ENCODE measurements at places on chromosomes 13 and 19.

DNA sequence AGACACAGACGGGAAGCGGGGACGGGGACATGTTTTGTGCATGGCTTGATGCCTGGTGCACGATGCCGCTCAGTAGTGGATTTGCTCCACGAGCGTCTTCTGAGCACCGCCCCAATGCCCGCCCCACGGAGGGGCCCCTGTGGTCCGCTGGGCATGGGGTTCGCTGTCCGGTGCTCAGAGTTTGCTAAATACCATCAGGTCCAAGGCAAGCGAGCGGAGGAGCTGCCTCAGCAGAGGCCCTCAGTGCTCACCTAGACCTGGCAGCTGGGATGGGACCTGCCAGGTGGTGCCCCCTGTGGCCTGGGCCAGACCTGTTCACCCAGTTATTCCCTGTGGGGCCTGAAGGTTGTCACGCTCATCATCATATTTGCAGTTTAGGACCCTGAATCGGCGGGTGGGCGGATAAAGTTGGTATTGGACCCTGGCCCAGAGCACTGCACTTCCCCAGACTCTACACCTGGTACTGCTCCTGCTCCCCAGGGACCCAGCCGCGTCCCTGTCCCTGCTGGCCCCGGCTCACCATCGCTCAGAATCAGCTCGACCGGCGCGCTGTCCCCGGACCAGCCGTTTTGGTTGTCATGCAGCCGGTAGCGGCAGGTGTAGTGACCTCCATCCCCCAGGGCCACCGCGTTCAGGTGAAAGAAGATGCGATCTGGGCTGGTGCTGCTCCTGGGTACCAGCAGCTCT, 2.3 kb downstream of the A1BG start:
- DNase-seq: no peak

GRCh38 chr13:49494645-49495044, 1.1 kb upstream of the PHF11 start:
- no peak for DNase-seq

DNA sequence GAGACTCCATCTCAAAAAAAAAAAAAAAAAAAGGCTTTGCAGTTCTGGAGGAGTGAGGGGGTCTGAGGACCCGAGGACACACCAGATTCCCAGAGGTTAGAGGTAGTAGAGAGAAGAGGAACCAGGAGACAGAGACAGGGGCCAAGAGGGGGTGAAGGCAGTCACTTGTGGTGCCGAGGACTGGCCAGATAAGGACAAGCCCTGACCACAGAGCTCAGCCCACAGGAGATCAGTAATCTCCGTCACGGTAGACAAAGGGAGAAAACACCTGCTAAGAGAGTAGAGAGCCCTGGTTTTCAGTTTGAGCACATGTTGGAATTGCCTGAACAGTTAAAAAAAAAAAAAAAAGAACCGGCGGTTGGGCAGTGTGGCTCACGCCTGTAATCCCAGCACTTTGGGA, 1.7 kb upstream of the PRAM1 start:
- no peak for DNase-seq

- DNase-seq: no peak
These were observed 151.9 kb downstream of the LACC1 start for GRCh38 chr13:44031555-44031954.

DNA sequence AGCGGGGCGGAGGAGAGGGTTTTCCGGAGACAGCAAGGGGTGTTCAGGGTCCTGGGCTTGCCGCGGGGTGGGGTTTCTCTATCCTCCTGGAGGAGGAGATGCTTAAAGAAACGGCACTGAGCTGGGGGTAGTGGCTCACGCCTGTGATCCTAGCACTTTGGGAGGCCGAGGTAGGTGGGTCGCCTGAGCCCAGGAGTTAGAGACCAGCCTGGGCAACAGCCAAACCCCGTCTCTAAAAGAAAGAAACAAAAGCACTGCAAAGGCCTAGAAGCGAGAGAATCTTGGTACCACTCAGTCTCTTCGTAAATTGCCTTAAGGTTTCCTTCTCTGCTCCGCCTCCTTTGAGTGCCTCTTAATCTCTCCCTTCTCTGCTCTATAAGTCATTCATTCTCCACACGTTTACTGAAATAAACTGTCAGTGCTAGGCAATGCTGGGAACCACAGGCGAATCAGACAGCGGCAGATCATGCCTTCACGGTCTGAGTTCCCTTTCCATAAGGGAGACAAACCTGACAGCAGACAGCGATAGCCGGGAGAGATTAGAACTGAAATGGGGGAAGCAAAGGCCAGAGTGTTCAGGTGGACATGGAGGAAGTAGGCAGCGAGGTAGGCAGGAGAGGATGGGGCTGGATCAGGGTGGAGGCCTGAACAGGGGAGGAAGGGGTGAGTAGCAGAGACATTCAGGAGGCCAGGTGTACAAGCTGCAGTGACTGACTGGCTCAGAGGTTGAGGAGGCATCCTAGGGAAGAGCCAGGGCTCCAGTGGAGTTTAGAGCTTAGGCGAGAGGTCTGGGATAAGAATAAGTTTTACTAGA, 580 bp downstream of the EIF3K start:
- DNase-seq: no peak

- DNase-seq: no peak
These were observed 1899.8 kb downstream of the PCDH9 start for GRCh38 chr13:65330287-65330686.

DNA sequence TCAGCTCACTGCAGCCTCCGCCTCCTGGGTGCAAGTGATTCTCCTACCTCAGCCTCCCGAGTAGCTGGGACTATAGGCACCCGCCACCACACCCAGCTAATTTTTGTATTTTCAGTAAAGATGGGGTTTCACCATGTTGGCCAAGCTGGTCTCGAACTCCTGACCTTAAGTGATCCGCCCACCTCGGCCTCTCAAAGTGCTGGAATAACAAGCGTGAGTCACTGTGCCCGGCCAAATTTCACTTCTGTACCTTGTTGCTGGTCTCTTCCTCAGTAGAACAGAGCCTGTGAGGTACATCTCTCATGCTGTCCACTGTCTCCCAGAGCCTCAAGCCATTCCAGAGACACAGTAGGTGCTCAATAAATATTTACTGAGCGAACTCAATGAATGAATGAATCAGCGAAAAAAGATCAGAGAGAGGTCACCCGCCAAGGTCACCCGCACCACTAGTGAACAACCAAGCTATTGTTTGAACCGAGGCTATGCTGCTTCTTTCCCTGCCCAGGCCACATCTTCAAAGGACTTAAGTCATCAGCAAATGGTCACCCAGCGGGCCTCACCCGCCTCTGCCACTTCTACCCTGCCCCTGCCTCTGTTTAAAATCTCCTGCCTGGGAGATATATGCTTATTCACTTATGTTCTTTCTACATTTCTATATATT, 9.3 kb downstream of the TMEM143 start:
- no peak for DNase-seq

GRCh38 chr19:46287585-46287984, 9.3 kb upstream of the HIF3A start:
- DNase-seq: no peak

DNA sequence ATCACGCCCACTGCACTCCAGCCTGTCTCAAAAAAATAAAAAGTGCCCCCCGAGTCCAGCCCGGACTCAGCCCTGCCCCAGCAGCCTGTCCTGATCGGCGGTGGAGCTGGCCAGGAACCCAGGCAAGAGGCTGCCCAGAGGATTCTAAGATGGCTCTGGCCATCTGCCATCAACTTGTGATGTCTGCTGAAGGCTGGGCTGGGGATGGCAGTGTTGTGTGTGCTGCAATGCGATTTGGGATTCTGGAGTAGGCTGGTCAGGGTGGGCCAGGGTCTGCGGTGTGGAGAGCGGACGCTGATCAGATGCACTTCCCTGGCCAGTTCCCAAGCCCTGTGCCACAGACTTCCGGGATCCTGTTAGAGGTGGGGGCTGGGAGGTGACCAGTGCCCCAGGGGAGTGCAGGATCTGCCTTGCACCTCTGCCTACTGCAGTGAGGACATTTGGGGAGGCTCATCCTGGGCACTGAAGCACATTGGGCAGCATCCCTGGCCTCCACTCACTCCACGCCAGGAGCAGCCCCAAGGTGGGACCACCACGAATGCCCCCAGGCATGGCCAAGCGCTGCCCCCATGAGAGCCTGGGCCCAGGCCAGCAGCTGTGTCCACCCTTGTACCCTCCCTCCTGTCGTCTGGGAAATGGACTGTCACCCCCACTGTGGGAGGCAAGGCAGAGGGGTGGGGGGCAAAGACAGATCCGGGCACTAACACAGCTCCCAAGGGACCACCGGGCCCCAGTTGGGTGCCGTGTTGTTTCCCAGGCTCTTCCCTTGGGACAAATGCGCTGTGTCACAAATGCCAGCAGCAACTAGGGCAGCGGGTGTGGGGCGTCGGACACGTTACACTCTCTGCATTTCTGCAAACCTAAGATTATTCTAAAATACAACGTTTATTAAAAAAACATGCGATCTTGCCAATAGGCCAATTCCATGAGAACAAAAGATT, 3.4 kb upstream of the TBXA2R start:
- no peak for DNase-seq

GRCh38 chr13:44103429-44104196, 223.9 kb downstream of the LACC1 start:
- DNase-seq: no peak

DNA sequence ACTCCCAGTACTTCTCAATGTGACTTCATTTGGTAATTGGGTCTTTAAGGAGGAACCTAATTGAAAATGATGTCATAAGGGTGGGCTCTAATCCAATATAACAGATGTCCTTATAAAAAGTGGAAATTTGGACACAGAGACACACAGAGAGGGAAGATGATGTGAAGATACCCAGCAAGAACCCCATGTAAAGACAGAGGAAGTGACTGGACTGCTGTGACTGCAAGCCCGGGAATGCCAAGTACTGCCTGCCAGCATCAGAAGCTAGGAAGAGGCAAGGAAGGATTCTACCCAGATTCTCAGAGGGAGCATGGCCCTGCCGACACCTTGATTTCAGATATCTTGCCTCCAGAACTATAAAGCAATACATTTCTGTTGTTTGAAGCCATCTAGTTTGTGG, 239.3 kb downstream of the KCTD12 start:
- no peak for DNase-seq

- DNase-seq: no peak
These were observed 79.5 kb upstream of the MYO16 start for GRCh38 chr13:108549934-108550333.

DNA sequence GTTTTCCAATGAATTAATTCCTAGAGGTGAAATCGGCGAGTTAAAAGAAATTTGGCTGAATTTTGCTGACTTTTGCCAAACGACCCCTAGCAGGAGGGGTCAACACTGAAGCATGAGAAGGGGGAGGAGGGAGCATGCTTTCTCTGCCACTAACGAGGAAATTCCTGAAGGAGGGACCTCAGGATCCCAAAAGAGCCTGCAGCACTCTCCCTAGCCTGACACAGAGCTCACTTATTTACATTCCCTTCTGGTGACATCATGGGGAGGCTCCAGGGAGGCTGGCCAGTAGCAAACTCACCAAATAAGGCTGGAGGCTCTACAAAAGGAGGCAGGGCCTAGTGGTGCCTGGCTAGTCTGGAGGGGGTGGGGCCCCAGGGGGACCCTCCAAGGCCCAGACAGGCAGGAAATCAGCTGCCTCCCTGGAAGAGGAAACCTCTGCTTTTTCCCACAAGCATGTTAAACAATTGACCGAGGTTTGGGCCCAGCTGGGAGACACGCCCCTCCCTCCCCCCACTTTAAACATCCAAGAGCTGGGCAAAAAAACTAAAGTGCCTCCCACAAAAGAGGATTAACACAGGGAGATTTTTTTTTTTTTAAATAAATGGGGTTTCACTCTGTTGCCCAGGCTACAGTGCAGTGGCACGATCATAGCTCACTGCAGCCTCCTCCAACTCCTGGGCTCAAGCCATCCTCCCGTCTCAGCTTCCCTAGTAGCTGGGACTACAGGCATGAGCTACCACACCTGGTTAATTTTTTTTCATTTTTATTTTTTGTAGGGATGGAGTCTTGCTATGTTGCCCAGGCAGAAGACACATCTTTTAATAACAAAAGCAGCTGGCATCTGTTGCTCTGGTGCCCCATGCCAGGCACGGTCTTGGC, 2.1 kb downstream of the DAPK3 start:
- DNase-seq: no peak

- DNase-seq: no peak
These were observed 31.6 kb downstream of the MTRF1 start for GRCh38 chr13:41231786-41232185.

DNA sequence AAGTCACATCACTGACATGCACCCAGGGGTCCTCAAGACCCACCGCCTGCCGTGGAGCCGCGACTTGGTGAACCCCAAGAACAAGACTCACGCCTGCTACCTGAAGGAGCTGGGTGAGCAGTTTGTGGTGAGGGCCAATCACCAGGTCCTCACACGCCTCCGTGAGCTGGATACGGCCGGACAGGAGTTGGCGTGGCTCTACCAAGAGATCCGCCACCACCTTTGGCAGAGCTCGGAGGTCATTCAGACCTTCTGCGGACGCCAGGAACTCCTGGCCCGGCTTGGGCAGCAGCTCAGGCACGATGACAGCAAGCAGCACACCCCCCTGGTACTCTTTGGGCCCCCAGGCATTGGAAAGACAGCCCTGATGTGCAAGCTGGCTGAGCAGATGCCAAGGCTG, 29.7 kb downstream of the NWD1 start:
- DNase-seq: no peak

GRCh38 chr19:33411621-33412180, 38.2 kb downstream of the CEBPG start:
- no peak for DNase-seq

GRCh38 chr19:7618771-7619510, 10.4 kb downstream of the XAB2 start:
- no peak for DNase-seq

- no peak for DNase-seq
These were observed 14.0 kb upstream of the CD22 start for GRCh38 chr19:35314858-35315470.

GRCh38 chr13:90645582-90645981, 701.9 kb upstream of the MIR17HG start:
- no peak for DNase-seq

DNA sequence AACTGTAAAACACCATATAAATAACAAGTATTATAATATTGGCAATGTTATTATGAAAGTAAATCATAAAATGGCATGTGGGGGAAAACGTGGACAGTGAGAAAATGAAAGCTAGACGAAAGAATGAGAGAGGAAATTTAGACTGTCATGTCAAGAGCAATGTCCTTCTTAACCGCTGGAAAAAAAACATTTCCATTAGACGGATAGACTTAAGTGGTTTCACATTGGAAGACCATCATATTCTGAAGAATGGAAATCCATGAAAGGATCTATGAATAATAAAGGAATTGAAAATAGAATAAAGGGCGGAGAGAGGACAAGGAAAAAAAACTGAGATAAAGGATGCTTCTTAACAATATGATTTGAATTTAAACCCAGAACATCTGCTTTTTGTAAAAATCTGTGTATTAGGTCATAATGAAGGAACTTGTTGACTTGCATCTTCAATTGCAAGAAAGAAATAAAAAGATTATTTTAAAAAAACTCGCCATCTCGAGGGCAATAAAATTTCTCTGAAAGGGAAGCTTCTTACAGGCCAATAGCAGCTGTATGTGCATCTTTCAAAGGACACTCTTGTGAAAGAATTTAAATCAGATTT, 90.6 kb downstream of the SPRY2 start:
- DNase-seq: no peak

All from NCI-H2107 (cell line).